IMR-90 (cell line): ENCODE measurements at places on chromosomes 5 and 9. TPM values are rescaled to one million over a fixed set of nuclear protein-coding genes. Genes with fewer than 3 reads are reported as not detected.

DNA sequence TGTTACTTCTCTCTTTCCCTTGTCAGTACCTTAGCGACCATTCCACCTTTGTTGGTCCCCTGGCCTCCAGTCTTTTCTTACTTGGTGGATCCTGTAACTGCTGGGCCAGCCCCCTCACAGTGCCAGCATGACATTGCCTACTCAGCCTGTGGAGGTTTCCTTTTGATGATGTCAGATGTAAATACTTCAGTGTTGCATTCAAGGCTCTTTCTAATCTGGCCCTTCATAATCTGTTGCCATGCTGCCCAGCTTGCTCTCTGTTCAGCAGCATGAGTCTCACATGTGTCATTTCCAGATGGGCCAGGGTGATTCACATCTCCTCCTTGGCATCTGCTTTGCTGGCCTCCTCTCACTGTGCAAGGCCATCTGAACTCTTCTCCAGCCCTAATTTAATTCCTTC is 57.1 kb downstream of the MAST4 start:
- peak; percentile 18 for DNase-seq

DNA sequence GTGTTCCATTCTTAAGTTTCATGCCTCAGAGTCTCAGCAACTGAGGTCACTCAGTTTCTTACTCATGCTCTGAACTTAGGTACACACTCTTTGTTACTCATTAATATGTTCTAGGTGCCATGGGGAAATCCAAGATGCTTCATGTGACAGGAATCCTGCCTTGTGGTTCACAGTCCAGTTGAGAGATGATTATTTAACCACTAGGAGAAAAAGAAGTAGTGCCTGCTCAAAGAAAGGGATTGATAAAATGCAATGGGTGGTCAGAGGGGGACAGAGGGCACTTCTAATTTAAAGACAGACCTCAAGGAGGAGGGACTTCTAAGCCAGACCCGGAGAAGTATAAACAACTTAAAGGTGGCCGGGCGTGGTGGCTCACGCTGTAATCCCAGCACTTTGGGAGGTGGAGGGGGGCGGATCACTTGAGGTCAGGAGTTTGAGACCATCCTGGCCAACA is 69.0 kb downstream of the UGCG start:
- DNase-seq, result peak; percentile 99

DNA sequence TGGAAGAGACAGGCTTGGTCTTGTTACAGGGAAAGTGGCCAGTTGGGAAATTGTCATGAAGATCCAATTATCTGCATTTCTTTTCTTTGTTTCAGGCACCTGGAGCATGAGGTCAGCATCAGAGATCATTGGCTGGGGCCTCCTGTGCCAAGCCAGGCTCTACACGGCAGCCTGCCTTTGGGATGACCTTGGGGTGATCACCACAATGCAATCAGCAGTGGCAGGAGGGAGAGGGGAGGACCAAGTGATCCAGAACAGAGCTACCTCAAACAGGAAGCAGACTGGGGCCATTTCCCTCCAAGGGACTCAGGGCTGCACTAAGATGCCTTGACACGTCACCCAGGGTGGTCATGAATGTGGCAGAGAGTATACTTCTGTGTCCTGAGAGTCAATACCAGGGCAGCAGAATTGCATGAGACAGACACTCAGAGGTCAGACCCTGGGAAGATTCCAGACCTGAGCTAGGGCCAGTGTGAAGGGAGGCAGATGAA is 8.9 kb downstream of the SMIM23 start:
- no peak for DNase-seq

- DNase-seq, result no peak
Measured at GRCh38 chr9:133830711-133831110, 92.6 kb upstream of the SARDH start.

DNA sequence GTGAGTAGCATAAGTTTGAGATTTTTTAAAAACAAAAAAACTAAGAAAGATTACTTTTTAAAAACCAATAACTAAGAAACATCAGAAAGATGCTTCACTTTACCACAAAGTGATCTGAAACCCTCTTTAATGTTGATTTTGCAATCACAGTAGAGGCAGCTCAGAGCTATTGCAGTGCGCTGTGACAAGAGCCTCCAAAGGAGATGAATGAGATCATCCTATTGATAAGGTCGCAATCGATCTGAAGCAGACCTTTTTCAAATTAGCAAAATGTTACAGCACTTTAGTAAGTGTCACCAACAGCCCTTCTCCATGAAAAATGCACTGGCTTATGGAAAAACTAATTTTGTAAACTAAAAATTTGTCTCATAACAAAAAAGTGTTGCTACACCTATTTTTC is 284.6 kb upstream of the EFNA5 start:
- DNase-seq, result no peak

DNA sequence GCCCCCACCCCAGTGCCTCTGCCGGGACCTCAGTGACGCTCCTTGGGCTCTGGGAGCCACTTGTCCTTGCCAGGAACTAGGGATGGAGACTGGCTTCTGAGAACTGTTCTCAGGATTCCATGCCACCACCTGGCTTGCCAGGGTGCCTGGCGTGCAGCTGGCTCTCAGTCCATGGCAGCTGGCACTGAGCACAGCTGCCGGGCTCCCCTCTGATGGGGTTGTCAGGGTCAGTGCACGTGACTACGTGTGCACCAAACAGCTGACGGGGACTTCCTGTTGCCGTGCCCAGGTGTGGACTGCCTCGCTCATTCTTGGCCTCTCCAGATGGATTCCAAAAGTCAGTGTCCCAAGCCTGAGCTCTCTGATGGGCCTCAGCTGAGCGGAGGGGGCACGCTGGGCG is 9.4 kb downstream of the KCNT1 start:
- DNase-seq, result no peak

- DNase-seq, result no peak
Measured at GRCh38 chr5:121693864-121694263, 157.8 kb upstream of the FTMT start.

DNA sequence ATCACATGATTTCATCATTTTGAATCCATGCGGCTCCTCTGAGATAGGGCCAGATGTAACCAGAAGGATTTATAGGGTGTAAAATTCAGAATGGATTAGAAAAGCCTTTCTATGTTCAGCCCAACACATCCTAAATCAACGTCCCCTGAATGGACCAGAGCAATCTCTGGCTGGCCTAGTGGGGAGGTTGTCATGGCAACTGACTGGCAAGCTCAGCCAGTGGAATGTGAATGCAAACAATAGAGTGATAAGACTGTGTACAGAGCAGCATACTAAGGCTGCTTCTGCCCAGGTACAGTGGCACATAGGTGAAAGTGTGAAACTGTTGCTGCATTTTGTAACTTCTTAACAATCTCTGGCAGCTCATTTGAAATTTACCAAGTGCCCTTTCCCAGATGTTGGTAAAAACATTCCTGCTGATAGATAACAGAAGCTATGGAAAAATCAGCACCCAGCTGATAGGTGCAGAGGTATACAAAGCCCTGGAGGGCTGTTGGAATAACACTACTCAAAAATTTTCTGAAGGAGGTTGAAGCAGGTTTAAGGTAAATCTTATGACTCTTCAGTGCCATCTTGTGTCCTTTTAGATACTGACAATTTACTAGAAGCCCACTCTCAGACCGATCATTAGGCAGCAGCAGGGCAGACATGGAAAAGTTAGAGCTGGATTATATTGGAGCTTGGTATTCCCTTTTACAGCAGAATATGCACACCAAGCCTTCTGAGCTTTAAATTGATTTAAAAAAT is 267.2 kb downstream of the RAB3C start:
- peak; percentile 26 for DNase-seq

GRCh38 chr9:136326061-136326760 is 1.1 kb upstream of the GPSM1 start:
- DNase-seq, result peak; percentile 92

- DNase-seq, result peak; percentile 67
Measured at GRCh38 chr5:54259090-54259489, 51.3 kb downstream of the ARL15 start.

GRCh38 chr5:153088538-153088937 is 401.9 kb upstream of the GRIA1 start:
- no peak for DNase-seq

The ZCCHC9 gene
- total RNA-seq, result 24.6 and 41.1 TPM in 2 replicates
